ENCODE measurements at places on chromosomes 5 and 9.

GRCh38 chr5:52840277-52841050 is 52.7 kb downstream of the ITGA1 start:
- no peak for DNase-seq

- DNase-seq, result no peak
These were observed 6.0 kb upstream of the AQP3 start for GRCh38 chr9:33453286-33453860.

GRCh38 chr9:101022704-101023103 is 5.8 kb upstream of the PLPPR1 start:
- DNase-seq, result no peak

DNA sequence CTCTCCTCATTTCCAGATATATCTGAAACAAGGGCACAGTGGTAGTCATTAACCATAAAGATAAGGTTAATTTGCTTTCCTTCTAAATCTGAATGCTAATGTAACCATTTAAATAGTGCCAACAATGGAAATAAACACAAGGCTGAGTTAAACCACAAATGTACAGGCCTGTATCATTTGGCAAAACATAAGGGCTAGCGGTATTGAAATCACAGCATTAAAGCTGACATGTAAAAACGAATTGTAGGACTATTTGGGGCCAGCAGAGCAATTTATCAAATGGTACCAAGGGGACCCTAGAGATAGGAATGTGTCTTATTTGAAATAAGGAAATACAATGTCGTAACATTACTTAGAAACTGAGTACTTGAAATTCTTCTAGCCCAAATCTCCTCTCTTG is 247.5 kb upstream of the RPS23 start:
- DNase-seq, result no peak

DNA sequence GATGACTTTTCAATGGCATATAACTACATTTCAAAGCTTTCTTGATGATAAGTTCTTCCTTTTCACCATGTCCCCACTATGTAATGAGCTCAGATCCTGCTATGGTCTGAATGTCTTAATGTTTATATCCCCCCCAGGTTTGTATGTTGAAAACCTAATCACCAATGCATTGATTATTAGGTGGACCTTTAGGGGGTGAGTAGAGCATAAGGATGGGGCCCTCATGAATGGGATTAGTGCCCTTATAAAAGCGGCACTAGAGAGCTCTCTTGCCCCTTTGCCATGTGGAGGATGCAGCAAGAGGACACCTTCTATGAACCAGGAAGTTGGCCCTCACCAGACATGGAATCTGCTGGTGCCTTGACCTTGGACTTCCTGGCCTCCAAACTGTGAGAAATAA is 316.8 kb downstream of the ARHGEF28 start:
- DNase-seq, result no peak

- DNase-seq, result no peak
These were observed 6.5 kb downstream of the STOM start for GRCh38 chr9:121363622-121363961.

Measured in left forelimb (tissue), 1 donor.